GM18507 (cell line): ENCODE measurements at places on chromosomes 12 and 14.

- no peak for DNase-seq
Measured at GRCh38 chr14:90319173-90319572, 12.6 kb downstream of the NRDE2 start.

GRCh38 chr14:70804556-70805162 lies 4.7 kb downstream of the MAP3K9 start:
- no peak for DNase-seq

DNA sequence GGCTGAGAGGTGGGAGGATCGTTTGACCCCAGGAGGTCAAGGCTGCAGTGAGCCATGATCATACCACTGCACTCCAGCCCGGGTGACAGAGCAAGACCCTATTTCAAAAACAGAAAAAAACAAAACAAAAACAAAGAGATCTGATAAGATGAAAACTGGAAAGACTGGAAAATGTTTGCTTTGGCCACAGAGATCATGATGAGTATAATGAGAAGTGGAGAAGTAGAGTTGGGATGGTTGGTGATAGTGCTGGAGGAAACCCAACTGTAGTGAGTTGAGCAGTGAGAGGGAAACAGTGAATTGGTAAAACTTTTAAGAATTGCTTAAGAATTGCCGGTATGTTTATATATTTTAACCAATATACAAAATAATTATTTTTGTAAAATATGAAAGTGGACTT lies 39.2 kb downstream of the MON2 start:
- no peak for DNase-seq

DNA sequence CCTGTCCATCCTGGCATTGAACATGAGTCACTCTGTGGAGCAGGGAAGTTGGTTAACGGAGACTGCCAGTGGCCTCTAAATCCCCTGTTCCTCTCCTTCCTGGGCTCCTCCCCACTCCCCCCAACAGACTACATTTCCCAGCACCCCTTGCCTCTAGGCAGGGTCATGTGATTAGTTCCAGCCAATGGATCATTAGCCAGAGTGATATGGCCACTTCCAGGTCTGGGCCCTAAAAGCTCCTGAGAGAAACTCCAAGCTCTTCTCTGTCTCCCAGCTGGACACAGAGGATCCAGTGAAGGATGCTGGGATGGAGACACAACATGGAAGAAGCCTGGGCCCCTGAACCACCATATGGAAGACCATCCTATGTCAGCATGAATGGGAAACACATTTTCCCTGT lies 54.4 kb upstream of the RFLNA start:
- peak; percentile 15 for DNase-seq

DNA sequence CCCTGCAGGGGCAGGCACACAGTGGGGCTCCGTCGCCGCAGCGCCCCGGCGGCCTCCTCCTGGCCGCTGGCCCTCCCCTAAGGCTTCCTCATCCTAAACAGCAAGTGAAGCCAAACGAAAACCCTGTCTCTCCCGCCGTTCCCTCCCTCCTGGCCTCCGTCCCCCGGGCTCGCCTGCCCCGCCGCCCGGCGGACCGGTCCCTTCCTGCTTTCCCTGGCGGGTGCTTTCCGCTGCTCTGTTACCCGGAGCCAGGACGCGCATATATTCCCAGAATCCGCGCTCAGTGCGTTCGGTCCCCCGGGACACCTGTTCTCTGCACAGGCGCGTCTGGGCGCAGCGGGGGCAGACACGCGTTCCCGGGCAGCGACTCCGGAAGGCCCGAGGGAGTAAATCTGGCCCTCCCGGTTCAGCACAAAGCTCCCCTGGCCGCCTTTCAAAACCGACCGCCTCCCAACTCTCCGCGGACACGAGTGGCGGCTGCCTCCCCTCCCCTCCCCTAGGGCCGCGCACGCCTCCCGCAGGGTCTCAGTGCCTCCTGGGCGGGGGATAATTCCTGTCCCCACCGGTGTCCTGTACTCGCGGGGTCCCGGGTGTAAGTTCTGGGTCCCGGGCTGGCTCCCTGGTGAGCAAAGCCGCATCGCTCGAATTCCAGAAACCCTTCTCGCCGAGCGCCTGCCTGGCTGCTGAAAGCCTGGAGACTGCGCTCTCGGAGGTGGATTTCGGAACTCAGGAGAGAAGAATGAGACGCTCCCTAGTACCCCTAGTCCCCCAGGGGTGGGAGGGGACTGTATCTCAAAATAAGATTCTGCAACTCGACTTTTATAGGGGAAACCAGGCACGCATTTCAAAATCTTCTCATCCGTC lies 21.4 kb upstream of the CEP170B start:
- DNase-seq = no peak

GRCh38 chr14:104175041-104175440 lies 36.7 kb downstream of the KIF26A start:
- no peak for DNase-seq

DNA sequence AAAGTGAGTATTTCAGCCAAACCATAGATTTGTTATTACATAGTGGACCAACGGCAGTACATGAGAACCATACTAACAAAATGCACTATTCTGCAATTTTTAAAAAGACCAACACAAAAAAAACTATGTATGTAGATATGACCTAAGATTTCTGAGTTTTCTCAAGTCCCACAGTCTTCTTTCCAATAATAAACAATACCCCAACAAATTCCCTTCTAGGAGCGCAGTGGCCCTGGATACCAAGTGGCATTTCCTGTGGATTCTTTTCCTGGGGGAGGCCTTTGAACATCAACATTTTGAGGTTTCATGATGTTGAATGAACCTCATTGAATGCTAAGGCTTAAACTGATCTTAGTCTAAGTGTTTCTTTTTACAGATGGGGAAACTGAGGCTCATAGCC lies 210.5 kb downstream of the BCAT1 start:
- DNase-seq = no peak

GRCh38 chr12:66032739-66033138 lies 97.8 kb downstream of the LLPH start:
- no peak for DNase-seq

GRCh38 chr12:25557830-25558436 lies 4.8 kb upstream of the LMNTD1 start:
- DNase-seq = no peak

- no peak for DNase-seq
Measured at GRCh38 chr12:98869886-98870503, 224.9 kb downstream of the APAF1 start.

DNA sequence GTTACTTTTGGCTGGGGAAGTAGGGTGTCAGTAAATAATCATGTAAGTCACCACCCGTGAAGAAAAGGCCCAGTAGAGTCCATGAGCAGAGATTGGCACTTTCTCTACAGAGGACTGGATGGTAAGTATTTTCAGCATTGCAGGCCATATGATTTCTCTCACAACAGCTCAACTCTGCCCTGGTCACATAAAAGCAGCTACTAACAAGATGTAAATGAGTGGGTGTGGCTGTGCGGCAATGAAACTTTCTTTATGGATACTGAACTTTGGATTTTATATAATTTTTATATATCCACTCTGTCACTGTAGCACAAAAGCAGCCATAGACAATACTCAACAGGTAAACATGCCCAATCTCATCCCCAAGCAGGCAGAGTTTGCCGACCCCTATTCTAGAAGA lies 343.6 kb downstream of the GLT1D1 start:
- no peak for DNase-seq

DNA sequence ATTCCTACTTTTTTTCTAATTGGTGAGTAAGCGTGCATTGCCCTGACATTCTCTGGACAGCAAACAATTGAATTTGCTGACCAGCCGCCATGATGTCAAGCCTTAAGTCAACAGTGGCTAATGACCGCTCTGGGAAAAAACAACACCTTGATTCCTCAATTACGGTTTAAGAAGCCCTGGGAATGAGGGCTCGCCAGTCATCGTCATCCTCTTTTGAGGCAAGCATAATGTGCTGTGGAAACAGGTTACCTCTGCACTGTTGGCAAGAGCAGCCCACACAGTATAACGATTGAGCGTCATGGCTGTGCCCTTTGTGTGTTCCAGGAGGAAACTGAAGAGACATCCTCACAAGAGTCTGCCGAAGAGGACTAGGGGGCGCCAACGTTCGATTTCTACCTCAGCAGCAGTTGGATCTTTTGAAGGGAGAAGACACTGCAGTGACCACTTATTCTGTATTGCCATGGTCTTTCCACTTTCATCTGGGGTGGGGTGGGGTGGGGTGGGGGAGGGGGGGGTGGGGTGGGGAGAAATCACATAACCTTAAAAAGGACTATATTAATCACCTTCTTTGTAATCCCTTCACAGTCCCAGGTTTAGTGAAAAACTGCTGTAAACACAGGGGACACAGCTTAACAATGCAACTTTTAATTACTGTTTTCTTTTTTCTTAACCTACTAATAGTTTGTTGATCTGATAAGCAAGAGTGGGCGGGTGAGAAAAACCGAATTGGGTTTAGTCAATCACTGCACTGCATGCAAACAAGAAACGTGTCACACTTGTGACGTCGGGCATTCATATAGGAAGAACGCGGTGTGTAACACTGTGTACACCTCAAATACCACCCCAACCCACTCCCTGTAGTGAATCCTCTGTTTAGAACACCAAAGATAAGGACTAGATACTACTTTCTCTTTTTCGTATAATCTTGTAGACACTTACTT lies 138.9 kb downstream of the HMGA2 start:
- DNase-seq = no peak

DNA sequence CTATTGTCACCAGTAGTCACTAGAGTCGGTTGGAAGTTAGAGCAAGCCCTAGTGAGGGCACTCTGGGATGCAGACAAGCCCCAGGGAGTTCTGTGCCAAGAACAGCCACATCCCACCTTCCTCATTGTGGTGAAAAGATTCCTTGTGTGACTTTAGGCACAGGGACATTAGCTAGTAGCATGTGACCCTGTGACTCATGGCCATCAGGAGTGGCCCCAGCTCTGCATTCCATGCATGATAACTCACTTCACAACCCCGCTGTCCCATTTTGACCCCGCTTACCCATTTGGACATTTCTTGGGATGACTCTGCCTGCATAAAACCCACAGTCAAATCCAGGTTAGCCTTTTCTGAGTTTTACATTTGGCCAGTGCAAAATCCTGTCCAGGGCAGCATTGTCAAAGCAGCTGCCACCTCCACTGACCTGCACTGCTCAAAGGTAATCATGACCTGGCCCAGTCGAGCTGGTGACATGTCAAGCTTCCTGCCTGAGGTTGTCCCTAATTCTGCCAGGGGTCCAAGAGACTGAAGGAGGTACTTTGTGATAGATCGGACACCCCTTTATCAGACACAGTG lies 430.5 kb downstream of the DPF3 start:
- no peak for DNase-seq

GRCh38 chr12:64383675-64384074 lies 6.9 kb downstream of the C12orf56 start:
- DNase-seq = no peak

- no peak for DNase-seq
Measured at GRCh38 chr12:915090-915489, 34.4 kb downstream of the RAD52 start.

GRCh38 chr12:69046363-69046762 lies 113.4 kb upstream of the CPM start:
- DNase-seq = no peak

DNA sequence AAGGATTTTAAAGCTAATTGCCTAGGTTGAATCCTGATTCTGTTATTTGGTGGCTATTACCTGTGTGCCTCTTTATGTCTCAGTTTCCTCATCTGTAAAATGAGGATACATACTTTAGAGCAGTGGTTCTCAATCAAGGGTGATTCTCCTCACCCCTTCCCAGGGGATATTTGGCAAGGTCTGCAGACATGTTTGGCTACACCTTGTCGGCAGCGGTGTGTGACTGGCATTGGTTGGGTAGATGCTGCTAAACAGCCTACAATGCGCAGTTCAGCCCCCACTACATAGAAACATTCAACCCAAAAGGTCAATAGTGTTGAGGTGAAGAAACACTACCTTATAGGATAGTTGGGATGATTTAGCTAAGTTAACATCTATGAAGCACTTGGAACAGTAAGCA lies 23.4 kb downstream of the LDHB start:
- DNase-seq = no peak

GRCh38 chr12:22740656-22741355 lies 115.8 kb downstream of the ETNK1 start:
- DNase-seq = no peak

DNA sequence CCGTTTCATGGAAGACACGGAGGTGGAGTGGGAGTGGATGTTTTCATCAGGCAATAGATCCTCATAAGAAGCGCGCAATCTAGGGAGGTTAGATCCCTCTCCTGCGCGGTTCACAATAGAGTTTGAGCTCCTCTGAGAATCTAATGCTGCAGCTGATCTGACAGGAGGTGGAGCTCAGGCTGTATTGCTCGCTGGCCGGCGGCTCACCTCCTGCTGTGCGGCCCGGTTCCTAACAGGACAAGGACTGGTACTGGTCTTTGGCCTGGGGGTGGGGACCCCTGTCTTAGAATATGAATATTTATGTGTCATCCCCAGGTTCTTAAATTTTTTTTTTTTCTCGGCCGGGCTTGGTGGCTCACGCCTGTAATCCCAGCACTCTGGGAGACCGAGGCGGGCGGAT lies 36.7 kb downstream of the PRICKLE1 start:
- no peak for DNase-seq

DNA sequence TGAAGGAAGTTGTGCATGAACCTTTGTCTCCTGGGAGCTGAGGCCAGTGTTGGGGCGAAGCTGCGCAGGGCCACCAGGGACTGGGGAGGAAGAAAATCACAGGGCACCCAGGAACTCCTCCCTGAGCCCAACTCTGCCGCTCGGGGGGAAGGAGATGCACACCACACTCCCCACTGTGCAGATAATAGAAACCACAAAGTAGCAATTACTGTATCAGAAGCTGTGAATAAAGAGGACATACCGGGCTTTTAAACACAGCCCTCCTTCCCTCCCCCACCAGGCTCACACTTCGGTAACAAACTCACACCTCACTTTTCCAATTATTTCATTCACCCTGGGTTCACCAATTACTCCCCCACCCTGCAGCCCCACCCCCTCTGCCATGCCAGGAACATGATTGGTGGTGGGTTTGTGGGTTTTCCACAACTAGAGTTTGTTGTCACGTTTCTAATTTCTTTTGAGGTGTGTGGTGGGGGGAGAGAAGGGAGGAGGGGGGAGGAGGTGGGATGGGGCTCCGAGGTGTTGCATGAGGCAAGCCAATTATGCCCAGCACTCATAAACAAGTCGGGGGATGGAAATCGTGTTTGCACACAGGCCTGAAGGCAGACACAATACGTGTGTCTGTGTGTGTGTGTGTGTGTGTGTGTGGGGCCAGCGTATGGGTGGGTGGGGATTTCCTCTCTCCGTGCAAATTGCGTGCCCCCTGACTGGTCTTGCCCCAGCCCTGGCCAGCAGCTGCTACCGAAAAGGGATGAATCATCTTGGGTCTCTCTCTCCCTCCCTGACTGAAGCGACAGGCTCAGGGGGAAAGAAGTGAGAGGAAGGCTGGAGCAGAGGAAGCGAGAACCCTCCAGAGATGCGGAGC lies 103.3 kb downstream of the RBM19 start:
- no peak for DNase-seq

- DNase-seq = no peak
Measured at GRCh38 chr14:90058876-90059458, 2.8 kb upstream of the KCNK13 start.
